ENCODE measurements at places on chromosomes 12 and 14.

- DNase-seq = no peak
Measured at GRCh38 chr12:122854554-122854953, 19.3 kb downstream of the HIP1R start.

- no peak for DNase-seq
Measured at GRCh38 chr12:6158255-6158654, 33.8 kb upstream of the VWF start.

- DNase-seq = no peak
Measured at GRCh38 chr12:1115484-1116231, 124.6 kb downstream of the ERC1 start.

DNA sequence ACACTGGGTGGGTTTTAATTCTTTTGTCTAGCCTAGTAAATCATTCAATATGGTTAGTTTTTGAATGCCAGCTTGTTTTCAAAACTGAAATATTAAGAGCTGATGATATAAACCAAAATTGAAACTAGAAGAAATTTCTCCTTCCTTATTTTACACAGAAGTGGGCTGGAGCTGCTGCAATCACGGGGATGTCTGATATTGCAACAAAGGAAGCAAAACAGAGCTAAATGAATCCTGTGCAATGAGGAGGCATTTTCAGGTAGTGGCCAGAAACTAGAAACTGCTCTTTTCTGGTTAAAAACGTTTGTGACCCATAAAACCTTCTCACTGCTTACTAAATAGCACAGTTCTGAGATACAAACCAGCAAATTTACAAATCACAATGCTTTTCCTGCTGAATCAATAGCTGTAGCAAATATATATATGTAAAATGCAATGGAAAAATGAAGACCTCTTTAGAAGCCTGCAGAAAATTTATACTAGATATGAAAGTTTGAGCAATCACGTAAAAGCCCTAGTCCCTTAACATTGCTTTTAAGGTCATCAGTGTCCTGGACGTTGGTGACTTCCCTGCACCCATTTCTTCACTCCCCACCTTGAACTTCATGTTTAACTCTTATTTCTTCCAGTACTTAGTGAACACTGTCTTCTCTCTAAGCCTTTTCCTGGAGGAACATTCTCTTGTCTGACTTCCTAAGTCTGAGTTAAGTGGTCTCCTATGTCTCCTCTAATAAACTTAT, 15.9 kb upstream of the LRRK2 start:
- no peak for DNase-seq

DNA sequence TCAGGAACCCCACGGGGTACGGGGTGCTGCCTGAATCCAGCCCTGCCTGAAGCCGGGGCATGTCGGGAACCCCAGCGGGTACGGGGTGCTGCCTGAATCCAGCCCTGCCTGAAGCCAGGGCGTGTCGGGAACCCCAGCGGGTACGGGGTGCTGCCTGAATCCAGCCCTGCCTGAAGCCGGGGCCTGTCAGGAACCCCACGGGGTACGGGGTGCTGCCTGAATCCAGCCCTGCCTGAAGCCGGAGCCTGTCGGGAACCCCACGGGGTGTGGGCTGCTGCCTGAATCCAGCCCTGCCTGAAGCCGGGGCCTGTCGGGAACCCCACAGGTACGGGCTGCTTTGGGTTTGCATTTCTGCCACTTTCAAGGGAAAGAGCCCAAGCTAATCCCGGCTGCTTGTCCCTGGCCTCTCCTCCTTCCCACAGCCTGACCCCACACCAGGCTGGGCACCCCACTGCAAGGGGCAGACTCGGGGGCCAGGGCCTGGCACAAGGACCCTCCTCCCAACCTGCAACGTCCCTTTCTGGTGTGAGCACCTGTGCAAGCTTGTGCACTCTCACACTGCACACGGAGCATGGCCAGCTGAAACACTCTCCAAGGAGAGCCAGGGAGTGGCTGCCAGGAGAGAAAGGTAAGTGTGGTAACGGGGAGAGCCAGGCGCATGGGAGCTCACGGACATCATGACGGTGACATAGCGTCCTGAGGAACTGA, 5.6 kb upstream of the FBRSL1 start:
- DNase-seq = no peak

DNA sequence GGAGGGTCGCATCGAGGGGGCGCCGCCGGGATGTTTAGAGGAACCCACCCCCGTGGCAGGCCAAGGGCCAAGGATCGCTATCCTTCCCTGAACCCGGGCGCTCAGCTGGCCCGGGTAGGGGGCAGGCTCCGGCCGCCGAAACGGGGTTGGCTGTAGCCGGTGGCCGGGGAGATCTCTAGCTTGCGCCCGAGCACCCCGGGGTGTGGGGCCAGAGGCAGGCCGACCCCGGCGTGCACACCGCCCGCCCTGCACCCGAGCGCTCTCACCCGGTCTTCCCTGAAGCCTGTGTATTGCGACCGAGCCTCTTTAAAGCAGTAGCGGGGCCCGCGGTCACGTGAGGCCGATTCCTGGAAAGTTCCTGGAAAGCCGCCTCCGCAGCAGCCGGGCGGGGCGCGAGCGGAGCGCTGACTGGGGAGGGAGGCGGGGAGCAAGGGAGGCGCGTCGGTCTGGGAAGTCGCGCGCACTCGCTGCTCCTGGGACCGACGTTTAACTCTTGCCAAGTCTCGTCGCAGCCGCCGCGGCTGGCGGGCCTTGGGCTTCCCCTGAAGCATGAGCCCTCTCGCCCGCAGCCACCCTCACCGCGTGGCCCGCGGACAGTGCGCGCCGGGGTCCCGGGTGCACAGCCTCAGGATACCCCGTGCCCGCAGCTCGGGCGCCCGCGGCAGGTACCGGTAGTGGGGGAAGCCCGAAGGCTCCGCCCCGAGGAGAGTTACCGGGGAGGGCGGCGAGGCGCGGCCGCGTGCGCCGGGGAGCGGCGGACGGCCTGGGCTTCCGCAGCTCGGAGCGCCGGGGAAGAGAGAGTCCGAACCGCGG, 1.7 kb upstream of the SOCS2 start:
- DNase-seq = peak; percentile 67

GRCh38 chr12:82527165-82527780, 159.4 kb upstream of the TMTC2 start:
- DNase-seq = peak; percentile 72

GRCh38 chr12:10701131-10701681, 21.9 kb downstream of the YBX3 start:
- DNase-seq = no peak

DNA sequence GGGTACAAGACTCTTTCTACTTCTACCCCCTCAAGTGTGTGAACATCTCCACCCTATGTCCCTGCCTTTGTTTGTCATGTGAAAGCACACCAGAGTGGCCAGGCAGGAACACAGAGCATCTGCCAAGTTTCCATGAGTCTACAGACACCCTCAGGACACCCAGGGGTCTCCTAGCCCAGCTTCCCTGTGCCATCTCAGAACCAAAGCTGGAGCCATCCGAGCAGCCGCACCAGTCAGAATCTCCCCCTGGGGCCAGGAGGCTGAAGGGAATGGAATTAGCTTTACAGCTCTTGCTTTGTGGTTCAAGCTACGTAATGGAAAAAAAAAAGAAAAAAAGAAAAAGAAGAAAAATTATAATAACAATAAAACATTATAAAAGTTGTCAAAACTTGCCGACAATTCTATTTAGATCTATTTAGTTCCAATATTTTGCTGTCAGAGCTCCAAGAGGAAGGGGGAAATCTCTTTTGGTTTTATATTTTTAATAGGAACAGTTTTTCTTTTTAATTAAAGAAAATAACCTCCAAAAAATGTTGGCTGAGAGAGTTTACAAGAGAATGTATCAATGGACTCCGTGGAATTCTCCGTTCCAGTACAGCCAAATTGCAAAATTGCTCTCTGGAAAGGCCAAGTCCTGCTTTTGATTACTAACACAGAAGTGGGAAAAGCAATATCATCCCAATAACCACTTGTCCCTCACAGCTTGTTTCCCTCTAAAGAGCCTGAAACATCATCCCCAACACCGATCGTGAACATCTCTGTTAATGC, 37.1 kb downstream of the TBX5 start:
- DNase-seq = no peak

DNA sequence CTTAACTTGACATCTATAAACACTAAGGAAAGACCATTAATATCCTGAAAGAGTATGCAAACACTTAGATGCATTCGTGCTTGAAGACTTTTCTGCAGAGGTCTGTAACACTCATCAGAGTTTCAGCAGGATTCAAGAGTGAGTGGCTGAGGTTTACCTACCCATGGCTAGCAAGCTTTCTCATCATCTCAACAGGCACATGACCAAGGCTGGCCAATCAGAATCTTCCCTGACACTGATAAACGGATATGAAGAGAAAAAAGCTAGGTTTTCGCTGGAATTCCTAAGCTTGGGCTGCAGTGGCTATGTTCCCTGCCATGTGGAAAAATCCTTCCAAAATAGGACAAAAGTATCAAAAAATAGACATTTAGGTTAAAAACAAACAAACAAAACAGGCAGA, 162.1 kb upstream of the USP15 start:
- DNase-seq = no peak

Measured in NCI-H2081 (cell line).